ENCODE measurements at places on chromosomes 7 and 10.

- no peak for DNase-seq
Observed at GRCh38 chr7:134660242-134660785, 13.7 kb downstream of the BPGM start.

DNA sequence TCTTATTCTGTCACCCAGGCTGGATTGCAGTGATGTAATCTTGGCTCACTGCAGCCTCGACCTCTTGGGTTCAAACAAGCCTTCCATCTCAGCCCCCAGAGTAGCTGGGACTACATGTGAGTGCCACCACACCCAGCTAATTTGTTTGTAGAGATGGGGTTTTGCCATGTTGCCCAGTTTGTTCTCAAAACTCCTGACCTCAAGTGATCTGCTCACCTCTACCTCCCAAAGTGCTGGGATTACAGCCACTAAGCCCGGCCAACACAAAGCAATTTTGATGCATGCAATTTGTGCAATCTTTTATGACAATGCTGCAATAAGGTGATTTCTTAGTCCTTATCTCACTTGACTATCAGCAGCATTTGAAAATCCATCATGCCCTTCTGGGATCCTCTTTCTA lies 333.1 kb downstream of the FRMD4A start:
- DNase-seq: no peak

GRCh38 chr10:75293446-75293820 lies 57.7 kb upstream of the COMTD1 start:
- no peak for DNase-seq

- no peak for DNase-seq
Observed at GRCh38 chr10:48729222-48729621, 44.5 kb downstream of the WDFY4 start.

GRCh38 chr10:128579280-128579865 lies 453.1 kb upstream of the MKI67 start:
- DNase-seq: no peak

GRCh38 chr7:45211066-45211465 lies 53.5 kb downstream of the RAMP3 start:
- no peak for DNase-seq

DNA sequence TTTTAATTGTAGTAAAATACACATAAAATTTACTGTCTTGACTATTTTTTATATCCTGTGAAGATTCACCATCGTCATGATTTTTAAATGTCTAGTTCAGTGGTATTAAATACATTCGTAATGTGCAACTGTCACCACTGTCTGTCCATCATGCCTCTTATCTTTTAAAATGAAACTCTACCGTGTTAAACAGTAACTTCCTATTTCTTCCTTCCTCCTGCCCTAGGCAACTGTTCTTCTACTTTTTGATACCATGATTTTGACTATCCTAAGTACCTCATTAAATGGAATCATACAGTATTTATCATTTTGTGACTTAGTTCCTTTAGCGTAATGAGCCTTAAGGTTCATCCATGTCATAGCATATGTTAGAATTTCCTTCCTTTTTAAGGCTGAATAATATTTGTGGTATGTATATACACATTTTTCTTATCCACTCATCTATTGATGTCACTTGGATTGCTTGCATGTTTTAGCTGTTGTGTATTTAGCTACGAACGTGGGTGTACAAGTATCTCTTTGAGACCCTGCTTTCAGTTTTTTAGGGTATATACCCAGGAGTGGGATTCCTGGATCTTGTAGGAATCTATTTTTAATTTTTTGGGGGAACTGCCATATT lies 13.5 kb downstream of the SLK start:
- no peak for DNase-seq

DNA sequence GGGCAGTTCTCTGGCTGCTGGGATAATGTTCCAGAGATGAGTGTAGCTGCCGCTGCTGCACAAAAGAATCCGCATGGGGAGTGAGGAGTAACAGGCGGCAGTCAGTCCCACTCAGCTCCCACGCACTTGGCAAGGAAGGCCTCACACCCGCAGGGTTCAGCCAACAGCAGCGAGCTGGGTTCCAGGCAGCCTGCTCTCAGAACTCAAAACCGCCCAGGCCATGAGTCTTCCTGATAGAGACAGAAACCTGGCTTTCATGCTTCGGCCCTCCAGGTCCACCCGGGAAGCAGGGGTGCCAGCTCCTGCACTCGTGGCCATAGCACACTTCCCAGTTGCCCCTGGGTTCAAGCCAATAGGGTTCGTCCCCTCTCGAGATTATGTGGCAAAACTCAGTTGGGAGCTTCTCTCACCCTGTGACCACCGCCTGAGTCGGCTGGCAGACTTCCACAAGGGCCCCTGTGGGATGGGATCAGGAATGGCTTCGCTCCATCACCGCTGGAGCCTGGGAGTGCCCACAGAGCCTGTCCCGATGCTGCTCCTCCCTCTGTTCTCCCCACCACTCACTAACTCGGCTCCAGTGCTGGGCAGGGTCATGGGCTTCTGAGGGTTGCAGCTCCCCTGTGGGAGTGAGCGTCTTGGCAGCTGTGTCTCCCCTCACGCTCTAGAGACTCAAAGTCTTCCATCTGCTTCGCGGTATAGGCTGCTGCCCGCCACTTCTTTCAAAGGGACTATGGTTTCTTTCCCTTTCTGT lies 20.6 kb downstream of the CLRN3 start:
- no peak for DNase-seq

GRCh38 chr10:74167443-74167842 lies 16.4 kb downstream of the ADK start:
- no peak for DNase-seq

DNA sequence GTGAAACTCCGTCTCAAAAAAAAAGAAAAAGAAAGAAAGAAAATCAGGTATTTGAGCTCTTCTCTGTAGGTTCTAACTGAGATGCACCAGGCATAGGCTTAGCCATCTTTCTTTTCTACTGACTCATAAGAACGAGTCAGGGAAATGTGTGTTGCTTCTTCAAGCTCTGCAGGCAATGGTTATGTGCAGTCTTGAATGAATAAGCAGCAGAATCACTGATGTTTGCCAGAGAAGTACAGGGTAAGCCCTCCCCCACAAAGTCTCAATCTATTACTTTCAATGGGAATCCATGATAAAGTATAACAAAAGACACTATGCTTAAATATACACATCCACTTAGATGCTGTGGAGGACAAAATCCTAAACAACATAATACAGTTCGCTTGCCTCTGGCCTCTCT lies 239.2 kb downstream of the PARD3 start:
- no peak for DNase-seq

DNA sequence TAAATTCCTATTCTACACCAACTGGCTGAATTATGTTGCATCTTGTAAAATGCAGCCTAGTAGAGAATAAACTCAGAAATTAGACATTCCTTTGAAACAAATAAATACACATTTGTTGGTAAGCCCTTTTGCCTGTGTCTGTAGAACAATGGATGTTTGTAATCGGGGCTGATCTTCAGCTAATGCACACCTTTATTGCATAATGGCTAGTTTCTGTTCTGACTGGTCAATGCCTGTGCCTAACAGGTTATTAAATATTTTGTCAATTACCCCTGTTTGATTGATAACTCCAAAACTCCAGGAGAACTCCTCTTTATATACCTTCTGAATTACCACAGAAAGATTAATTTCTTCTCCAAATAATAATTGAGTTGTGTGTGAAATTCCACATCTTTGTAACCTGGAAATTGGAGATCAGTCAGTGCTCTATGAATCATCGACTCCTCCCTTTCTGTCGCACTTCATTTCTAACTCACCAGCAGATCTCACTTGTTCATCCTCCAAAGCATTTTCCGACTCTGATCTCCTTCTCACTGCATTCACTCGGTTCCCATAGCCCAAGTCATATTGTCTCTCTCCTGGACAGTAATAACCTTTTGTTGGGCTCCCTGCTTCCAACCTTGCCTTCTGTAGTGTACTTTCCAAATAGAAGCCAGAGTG lies 196.0 kb upstream of the FZD1 start:
- DNase-seq: no peak

DNA sequence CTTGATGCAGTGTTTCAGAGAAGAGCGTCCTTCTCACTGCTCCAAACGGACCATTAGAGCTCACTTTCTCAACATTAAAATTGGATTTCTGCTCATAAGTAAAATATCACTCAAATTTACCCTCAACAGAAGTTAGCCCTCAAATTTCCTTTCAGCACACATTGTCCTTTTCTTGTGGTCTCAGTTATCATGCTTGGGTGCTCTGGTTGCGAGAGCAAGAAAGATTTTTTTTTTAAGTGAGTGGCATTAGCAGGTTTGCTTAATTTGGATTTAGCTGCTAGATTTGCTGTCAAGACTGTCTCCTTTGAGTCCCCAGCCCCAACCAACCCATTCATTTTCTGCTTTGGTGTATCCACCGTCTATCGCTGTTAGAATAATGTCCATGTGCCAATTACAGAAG lies 2.6 kb upstream of the CH25H start:
- DNase-seq: no peak

DNA sequence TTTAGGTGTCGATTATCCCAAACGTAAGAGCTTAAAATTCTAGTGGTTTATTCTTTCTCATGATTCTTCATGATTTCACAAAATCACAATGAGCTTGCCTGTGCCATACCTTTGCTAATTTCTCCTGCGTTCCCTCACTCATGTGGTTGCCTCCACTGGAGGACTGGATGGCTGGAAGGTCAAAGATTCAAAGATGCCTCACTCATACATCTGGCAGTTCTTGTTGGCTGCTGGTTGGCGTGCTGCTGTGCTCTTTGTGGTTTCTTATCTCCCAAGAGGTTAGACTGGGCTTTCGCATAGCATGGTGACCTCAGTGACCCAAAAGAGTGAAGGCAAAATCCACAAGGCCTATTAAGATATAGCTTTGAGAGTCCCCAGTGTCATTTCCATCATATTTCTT lies 877.6 kb upstream of the AUTS2 start:
- DNase-seq: no peak

DNA sequence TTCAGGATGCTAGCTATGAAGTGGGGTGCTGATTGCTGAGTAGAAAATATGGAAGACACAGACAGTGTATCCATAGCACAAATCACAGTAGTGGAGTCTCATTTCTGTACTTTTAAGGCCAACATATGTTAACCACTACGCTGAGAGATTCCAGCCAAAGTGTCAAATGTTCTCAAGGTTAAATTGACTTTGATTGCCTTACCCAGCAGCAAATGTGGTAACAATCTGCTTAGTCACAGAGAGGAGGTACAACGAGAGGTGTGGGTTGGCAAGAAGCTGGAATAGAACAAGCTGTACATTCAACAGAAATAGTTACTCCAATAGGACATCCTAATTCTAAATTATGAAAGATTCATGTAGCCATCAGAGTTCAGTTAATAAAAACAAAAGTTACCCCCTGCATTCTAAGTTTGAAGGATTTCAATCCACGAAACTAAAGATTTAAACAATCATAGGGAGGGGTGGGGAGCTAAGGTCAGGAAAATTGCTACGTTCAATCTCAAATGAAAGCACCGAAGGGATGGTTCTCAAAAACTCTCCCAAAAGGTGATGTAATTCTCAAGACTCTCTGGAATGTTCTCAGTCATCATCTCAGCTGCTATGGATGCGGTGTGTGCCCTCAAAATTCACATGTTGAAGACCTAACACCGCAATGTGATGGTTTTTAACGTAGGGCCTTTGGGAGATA lies 137.0 kb downstream of the ETV1 start:
- no peak for DNase-seq

- no peak for DNase-seq
Observed at GRCh38 chr10:450463-450862, 239.0 kb downstream of the DIP2C start.

DNA sequence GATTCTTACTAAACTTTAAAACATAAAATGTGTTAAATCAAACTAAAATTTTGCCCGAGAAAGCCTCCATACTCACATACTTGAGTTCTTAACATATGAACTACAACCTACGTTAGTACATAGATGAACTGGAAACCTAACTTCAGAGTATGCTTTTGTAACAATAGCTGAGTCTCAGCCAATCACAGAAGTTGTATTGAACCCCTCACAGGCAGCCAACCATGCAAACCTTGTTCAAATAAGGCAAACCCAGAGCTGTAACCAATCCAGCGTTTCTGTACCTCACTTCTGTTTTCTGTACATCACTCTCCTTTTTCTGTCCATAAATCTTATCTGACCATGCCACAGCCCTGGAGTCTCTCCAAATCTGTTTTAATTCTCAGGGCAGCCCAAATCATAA lies 157.3 kb upstream of the COL1A2 start:
- DNase-seq: no peak

- DNase-seq: no peak
Observed at GRCh38 chr10:86681047-86681446, 12.7 kb downstream of the LDB3 start.

- peak; percentile 15 for DNase-seq
Observed at GRCh38 chr7:130632111-130632510, 36.4 kb downstream of the COPG2 start.

DNA sequence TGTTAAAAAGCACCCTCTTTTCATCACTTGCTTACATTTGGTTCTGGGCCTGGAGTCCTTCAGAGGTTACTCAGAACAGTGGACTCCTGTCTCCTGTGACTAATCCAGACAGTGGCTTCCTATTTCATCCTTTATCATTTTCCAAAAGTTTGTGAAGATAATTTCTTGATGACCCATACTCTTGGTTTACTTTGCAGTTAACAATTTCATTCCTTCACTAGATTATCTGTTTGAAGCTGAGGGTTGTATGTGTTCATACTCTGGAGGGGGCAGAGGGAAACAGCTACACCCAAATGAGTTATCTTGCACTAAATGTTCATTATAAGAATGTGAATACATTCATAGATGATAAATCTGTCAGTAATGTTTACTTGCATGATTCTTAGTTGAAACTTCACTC lies 124.7 kb downstream of the ZNF248 start:
- DNase-seq: peak; percentile 21

DNA sequence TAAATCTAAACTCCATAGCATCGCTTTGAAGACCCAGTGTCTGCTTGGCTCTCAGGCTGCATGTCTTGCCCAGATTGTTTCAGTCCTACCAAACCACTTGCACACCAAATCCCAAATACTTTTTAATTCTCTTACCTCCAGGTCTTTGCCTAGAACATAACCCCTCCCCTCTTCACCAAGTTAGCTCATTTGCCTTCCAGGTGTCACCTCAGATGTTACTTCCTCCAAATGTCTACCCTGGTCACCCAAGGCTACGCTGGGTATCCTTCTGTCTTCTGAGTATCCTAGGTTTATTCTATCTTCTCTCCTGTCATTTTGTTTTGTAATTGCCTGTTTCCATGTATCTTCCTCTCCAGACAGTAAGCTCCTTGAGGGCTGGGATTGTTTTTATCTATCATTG lies 11.1 kb downstream of the SLC25A28 start:
- no peak for DNase-seq
